Epithelial cell of prostate (primary cell): ENCODE measurements at places on chromosomes 4 and X.

GRCh38 chrX:136598631-136599030, 49.3 kb upstream of the CD40LG start:
- DNase-seq: no peak

DNA sequence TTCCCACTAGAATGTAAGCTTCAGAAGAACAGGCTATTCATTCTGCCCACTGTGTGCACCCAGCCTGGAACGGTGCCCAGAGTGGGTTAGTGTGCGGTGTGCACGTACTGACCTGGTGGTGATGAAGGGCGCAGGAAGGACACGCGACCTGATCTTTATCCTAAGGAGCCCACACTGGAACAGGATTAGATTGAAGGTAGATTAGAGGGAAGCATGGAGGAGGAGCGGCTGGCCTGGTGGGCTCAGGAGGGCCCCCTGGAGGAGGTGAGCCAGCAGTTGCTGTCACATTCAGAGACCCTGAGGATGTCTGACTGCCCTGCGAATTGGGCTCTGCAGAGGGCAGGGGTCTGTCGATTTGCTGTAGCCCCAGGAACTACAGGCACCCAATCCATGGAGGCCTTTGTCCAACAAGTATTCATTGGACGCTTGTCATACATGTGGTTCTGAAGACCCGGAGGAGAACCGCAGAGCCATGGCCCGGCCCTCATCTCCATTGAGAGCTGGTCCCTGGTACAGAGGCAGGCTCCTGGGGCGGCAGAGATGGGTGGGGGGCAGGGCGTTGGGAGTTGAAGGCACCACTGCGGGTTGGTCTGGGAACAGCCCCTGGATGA, 73.2 kb downstream of the HTRA3 start:
- no peak for DNase-seq

- DNase-seq: no peak
These were observed 667.2 kb downstream of the GRID2 start for GRCh38 chr4:92970996-92971395.

- DNase-seq: no peak
These were observed 21.2 kb upstream of the FAM156A start for GRCh38 chrX:52979568-52979967.

DNA sequence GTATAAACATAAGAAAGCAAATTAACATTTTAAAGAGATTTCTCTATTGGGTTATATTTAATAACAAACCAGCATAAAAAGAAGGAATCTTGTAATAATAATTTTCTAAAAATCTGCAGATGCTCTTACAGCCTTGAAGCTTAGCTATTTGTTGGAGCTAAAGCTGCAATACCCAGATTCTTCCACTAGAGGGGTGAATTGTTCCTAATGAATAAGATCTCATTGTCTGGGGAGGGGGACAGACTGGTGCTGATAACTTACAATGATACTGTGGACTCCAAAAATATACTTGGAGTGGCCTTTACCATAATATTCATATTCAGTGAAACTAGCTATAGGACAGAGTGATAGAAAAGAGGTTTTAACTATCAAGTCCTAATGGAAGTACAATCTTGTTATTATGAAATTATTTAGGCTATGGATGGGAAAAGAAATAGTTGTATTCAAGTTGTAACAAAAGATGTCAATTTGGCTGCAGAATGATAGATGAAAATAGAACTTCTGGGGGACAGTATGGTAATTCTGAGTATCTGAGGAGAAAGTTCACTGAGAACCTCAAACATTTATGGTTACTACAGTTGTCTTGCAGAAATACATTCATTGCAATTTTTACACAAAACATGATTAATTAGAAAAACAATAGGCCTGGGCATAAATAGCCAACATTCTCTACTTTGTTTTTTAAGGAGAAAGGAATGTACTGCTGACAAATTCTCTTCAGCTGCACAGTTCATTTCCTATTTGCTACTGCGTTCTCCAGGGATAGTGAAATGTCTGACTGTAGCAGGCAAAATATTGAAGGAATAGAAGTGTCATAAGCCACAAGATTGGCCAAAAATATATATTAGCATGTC, 443.3 kb downstream of the GBA3 start:
- peak; percentile 3 for DNase-seq

- no peak for DNase-seq
These were observed 181.3 kb upstream of the STK26 start for GRCh38 chrX:131841496-131842437.

DNA sequence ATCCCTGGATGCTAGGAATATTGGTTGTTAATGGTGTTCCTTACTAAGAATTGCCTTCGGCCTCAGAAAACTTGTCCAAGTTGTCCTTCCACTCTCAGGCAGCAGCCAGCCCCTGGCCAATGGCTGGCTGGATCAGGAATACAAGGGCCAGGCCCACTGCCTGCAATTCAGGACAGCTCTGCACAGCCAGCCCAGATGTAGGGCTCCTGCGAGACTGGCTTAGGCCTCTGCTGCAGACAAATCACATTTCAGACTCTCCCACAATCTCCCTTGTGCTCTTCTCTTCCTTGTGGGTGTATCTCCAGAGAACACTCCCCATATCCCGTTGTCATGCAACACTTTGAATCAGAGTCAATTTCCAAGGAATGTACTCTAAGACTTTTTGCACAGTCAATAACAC, 747.6 kb upstream of the FTHL17 start:
- DNase-seq: no peak

DNA sequence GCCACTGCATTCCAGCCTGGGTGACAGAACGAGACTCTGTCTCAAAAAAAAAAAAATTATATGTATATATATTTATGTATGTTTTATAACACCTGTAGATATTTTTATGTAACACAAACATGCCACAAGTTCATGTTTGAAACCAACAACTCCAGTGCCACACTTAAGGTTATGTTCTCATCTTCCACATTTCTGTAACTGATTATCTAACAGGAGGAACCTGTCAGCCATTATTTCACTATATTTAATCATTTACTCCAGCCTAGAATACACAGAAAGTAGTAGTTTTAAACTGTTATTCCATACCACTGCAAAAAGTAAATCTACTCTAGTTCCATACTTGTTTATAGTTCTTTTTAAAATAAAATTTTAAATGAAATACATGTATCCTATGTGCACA, 32.3 kb downstream of the MCUB start:
- DNase-seq: no peak

DNA sequence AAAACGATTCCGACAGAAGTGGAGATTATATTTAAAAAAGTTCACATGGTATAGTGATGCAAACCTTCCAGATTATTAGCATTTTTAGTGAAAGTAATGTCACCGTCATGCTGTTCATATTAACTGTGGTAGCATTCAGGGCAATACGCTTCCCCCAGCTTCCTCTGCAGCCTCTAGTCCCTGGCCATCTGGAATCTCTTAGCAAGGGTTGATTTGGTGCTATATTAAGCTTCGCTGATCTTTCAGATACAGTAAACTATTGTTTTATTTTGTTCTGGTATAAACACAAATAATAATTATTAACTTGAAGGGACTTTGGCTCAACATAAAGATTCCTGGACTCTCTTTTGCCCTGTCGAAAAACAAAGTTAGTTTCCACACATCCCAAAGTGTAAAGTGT, 1080.5 kb upstream of the TENM3 start:
- no peak for DNase-seq

DNA sequence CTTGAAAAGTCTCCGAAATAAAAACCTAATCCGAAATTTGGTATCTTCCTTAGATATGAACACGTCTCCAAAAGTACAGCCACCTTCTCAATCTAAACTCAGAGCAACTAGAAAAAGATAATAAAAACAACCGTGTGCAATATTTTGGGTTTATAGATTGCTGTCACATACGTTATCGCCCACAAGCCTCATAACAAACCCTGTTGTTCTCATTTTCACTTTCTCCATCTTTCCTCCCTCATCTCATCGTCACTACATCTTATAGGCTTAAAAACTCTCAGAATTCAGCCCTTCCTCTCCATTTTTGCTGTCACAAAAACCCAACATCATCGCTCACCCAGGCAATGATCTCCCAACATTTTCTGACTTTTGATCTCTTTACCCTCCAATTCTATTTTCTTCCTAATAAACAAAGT, 448 bp upstream of the SCFD2 start:
- no peak for DNase-seq

DNA sequence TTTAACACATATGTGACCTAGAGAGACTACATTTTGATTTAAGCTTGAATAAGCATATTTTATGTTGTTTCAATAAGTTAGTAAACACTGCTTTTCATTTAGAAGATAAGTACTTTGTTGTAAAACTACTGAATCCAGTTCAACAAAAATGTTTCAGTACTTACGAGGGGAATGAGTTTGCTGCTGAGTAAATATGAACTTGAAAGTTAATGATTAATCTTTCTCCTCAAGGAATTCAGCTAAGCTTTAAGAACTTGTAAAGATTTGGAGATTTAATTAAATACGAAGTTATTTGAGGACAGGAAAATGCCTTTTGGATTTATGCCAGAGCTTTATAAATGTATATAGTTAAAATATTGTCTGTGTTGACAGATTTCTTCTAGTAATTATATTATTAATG, 933.0 kb upstream of the LCORL start:
- DNase-seq: no peak

DNA sequence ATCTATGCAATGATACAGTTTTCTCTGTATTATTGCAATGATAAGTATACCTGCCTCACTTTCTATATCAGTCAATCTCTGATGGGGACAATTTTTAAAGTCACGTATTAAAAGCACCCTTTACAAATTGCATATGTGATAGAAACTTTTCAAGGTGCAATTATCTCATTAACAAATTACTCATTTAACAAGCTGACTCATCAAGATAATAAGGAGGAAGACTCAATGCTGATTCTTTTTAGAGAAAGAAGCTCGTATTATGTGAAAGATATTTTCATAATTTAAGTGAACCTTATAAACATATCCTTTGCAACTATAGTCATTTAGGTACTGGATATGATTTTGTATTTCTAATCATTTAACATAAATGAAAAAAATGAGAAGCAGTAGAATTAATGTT, 1080.9 kb upstream of the TENM3 start:
- no peak for DNase-seq

GRCh38 chrX:129718676-129719075, 20.1 kb upstream of the XPNPEP2 start:
- no peak for DNase-seq
